Fibroblast of villous mesenchyme (primary cell): ENCODE measurements at places on chromosomes 13 and 19. TPM values are rescaled to one million over a fixed set of nuclear protein-coding genes. Genes with fewer than 3 reads are reported as not detected.

- no peak for DNase-seq
Measured at GRCh38 chr13:40776232-40776631, 5.2 kb upstream of the MRPS31 start.

The ZBTB32 gene
- total RNA-seq: not detected in 2 replicates

GRCh38 chr13:33353210-33353609, 67.7 kb upstream of the STARD13 start:
- DNase-seq: no peak

The LGI4 gene
- not detected in 2 replicates for total RNA-seq

DNA sequence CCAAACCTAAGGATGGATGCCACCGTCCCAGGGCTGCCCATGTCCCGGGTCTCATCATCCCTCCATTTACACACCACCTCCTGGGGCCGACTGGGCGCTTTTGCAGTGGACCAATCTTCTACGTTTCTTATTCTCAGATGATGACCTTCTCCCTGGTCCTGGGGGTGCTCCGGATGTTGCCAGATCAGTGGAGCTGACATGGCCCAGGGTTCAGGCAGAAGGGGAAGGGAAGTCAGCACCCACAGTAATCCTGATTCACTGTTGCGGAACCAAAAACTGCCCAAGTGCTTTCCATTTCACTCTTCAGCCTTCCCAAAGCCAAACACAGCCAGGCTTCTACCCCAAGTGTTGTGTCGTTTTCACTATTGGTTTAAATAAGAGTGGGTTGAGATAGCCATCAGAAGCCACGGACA, 29.8 kb downstream of the RAB20 start:
- DNase-seq: no peak

DNA sequence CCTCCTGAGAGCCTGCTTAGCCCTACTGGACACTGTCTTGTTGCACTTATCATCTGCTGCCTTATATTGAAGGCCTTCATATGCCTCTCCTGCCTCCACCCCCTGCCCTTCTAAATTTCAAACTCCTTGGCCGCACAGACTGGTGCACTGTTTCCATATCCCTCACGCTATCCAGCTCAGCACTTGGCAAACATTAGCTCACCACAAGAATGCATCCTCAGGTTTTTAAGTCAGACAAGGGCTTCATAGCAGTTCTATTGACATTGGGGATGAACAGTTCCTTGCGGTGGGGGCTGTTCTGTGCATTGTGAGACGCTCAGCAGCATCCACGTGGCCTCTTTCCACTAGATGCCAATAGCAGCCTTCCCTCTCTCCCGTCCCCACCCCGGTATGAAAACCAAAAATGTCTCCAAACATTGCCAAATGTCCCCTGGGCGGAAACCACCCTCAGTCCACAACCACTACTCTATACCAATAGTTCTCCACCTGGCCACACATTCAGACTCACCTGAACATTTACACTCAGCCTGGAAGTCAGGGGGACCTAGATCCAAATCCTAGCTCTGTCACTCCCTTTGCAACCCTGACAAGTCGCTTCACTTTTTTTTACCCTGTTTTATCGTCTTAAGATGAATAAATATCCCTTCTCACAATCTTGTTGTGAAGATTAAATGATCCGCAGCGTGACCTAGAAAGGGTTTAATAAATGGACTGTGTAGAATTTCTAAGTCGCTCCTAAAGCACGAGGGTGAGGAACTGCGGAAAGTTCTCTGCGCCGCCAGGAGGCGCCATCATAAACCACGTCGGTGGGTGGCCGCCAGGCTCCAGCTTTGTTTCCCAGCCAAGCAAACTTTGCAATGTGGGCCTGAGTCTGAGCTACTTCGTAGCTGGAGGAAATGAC, 3.6 kb upstream of the CEACAM3 start:
- DNase-seq: peak; percentile 33

The LHB gene
- 0.32 TPM in 1 of 2 replicates, not detected in the other for total RNA-seq

The BORCS8 gene
- total RNA-seq: 13.4 and 19.0 TPM in 2 replicates

The B3GNT3 gene
- not detected in 2 replicates for total RNA-seq

GRCh38 chr13:105611424-105611823, 924.0 kb downstream of the EFNB2 start:
- peak; percentile 13 for DNase-seq

The ZNF426 gene
- total RNA-seq: 19.6 and 24.2 TPM in 2 replicates

DNA sequence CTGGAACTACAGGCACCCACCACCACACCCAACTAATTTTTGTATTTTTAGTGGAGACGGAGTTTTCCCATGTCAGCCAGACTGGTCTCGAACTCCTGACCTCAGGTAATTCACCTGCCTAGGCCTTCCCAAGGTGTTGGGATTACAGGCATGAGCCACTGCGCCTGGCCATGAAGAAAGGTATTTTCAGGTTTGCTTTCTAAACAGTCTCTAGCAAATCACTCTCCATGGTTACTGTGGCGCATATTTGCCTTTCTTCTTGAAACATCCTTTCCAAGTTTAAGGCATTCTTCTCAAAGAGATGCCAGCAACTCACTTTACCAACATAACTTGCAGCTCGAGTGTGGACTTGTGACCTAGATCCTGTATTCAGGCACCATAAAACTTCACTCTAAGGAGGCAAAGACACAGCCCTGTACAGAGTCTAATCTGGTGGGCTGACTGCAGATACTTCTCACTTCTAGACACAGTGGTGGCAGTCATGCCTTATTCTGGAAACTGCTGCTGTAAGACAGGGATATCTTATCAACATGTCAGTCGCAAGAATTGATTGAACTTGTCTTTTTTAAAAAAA, 461.4 kb upstream of the TSHZ3 start:
- DNase-seq: no peak

The BEST2 gene
- total RNA-seq: not detected in 2 replicates
